ENCODE measurements at places on chromosomes 4 and X. TPM values are rescaled to one million over a fixed set of nuclear protein-coding genes. Genes with fewer than 3 reads are reported as not detected.

Gene RNF212
- not detected for total RNA-seq

Gene SPATA18
- total RNA-seq: 0.39 TPM

Gene SMS
- total RNA-seq: 172 TPM

Gene MAGEE2
- not detected for total RNA-seq

Gene NR3C2
- total RNA-seq: 0.26 TPM

Gene GLOD5
- total RNA-seq: not detected

Gene EDA2R
- 0.05 TPM for total RNA-seq

Gene USP17L10
- not detected for total RNA-seq

Gene S100G
- not detected for total RNA-seq

Gene DCHS2
- total RNA-seq: not detected

GRCh38 chrX:135489542-135489941 is 30.9 kb upstream of the INTS6L start:
- no peak for DNase-seq

GRCh38 chrX:130793975-130794374 is 109.0 kb downstream of the ENOX2 start:
- DNase-seq: no peak

DNA sequence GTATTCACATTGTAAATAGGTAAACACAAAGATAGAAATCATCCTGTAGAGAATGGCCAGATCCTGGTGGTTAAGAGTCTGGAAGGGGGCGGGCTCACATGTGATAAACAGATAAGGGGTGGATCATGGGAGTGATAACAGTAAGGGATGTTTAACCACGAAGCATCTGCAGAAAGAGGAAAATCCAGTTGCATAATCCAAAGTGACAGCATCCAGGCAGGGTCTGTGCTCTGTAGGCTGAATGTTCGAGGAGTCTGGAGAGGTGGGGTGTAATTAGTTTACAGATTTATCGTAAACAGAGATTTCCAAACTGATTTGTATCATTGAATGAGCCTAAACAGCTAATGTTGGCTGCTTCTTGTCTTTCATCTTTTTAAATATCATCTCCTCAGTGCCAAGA is 1009.8 kb upstream of the SLIT2 start:
- DNase-seq: no peak

DNA sequence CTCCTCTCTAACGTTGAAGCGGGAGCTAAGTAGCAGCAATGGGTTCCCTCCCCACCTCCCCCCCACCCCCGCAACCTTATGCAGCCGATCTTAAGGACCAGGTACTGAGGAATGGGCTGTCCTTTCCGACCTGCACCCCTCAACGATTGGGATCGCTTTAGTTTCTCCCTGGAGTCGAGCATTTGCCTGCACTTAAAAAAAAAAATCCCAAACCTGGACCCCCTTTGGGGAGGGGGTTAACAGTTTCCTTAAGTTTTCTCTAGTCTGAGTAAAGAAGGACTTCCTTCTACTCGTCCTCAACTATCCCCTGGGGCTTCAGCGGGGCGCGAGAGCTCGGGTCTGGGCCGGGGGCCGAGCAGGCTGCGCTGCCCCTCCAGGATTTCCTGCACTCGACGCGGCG is 25.7 kb upstream of the BCORL1 start:
- no peak for DNase-seq

DNA sequence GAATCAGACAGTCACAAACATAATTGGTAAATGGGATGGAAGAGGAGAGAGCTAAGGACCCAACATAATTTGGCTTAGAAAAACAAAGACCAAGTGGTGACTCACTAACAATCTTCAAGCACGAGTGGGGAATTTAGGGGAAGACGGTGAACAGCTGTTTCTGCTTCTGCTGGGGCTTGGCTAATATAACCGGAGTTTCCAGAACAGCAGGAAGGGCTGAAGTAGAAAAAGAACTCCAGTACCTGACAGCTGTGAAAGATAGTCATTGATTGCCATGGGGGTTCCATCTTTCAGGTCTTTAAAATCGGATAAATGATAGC is 290.9 kb upstream of the LDB2 start:
- no peak for DNase-seq

- DNase-seq: no peak
These were observed 219.2 kb upstream of the FAT1 start for GRCh38 chr4:186942758-186943377.

DNA sequence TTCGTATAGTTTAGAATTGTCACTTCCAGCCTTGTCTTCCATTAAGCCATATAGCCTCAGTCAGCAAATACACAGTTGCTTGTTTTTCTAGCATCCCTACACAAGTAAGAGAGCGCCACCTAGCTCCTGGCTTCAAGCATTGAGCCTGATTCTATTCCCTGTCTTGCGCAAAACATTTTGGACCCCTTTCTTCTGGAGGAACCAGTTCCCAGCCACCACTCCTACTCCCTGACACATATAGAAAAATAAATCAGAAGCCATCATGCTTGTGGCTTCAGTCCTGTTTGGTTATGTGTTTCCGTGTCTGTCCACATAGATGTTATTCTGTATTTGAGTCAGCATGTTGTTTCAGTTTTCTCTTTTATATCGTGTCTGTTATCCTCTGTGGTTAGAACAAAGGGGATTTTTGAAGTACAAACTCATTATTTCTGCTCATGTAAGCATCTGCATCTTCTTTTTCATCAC is 59.9 kb downstream of the GK start:
- DNase-seq: peak; percentile 12

DNA sequence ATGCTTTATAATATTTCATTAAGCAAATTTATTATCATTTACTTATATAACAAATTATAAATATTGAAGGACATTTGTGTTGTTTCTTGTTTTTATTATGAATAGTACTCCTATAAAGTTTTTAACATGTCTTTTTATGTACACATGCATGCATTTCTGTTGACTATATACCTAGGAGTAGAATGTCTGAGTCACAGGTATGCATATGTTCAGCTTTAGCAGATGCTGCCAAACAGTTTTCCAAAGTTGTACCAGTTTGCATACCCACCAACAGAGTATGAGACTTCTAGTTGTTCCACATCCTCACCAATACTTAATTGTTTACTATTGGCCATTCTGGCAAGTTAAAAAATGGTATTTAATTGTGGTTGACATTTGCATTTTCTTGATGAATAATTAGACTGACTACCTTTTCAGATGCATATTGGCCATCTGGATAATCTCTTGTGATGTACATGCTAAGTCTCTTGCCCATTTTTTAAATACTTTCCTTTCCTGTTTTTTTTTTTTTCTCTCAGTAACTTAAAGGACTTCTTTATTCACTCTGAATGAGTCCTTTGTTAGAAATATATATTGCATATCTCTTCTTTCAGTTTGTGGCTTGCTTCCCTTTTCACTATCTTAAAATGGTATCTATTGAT is 132.2 kb upstream of the TRIM2 start:
- DNase-seq: no peak

DNA sequence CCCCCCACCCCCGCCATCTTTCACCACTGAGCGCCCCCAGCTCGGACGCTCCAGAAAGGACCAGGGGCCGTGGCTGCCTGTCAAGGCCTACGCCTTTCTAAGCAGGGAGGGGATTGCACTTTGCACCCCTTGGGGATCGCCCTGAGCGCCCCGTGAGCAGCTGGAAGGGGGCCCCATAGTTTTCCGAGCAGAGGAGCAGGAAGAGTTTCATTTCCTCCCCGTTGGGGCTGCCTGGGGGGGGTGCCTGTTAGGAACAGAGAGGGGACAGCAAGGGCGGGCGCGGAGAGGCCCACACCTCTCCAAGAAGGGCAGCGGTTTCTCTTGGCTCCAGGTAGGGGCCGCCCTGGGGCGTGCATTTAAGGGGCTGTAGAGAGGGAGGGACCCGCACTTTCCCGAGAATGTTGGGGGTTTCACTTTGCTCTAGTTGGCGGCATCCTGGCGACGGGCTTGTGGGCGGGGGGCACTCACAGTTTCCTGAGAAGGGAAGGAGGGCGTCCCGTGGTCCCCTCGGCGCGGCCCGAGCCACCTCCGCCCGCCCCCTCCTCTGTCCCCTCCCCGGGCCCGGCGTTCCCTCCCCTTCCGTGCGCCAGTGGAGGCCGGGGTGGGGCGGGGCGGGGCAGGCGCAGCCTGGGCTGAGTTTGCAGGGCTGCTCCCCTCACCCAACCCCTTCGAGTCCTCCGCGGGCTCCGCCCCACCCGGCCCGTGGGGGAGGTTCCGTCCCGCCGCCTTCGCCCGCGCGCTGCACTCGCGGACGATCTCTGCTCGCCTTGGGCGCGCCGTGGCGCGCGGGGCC is 82.3 kb upstream of the CD99 start:
- DNase-seq: no peak

GRCh38 chr4:48858130-48858529 is 27.2 kb downstream of the OCIAD1 start:
- no peak for DNase-seq

- DNase-seq: no peak
These were observed 24.0 kb upstream of the DRP2 start for GRCh38 chrX:101195442-101196173.

DNA sequence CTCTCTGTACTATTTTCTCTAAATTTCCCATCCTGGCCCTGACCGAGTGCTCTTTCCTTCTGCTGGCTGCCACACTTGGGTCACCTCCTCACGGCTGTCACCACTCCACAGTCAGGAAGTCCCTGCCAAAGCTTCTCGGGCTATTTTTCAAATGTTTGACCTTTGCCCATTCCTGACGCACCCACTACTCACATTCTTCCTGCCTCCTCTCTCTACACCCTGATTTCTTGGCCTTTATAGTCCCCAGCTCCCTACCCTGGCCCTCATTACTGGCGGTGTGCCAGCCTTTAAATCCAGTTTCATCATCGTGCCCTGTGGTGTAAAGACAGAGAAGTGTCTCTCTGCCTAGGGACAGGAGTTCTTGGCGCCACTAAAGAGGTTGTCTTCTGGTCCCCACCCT is 46.4 kb upstream of the GATB start:
- DNase-seq: no peak

GRCh38 chr4:98838531-98838930 is 90.4 kb downstream of the EIF4E start:
- DNase-seq: no peak

GRCh38 chr4:61922766-61923165 is 722.6 kb downstream of the ADGRL3 start:
- DNase-seq: no peak

DNA sequence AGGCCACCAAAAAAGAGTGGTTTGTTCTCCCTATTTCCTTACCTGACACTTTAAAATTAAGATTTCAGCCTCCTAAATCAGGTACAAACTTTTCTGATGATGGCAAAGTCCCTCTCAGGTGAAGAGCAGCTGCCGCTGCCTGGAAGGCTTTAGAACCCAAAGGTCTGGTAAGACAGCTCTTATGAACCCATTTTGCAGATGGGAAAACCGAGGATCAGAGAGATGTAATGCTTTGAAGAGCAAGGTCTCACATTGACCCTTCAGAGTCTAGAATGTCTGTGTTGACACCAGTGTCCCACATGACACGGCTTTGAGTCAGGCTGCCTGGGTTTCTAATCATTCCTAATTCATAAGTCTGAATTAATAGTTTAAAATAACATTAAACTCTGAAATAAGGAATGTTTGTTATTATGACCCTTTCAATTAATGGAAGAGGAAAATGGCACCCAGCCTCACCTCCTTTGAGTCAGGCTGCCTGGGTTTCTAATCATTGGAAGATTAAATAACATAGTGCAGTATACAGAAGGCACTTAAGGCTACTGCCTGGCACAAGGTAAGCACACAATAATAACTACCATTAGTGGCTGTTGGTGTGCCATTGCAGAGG is 27.9 kb upstream of the KIAA0232 start:
- DNase-seq: no peak

DNA sequence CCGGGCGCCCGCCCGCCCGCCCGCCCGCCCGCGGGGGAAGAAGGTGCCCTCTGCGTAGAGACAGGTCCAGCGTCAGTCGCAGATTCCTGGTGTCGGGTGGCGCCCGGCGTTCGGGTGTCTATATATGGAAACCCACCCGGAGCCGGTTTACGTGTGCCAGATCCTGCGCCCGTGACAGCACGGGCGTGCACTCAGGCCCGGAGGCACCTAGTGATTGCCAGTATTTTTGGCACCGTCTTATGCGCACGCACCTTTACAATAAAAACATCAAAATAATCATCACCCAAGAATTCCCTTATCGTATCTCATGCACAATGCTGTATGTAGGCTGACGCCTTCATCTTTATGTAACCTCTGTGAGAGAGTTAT is 519 bp downstream of the SLC25A4 start:
- DNase-seq: no peak

- no peak for DNase-seq
These were observed 28.6 kb downstream of the SULT1B1 start for GRCh38 chr4:69731847-69732246.

GRCh38 chr4:13627178-13627605 is 333 bp downstream of the BOD1L1 start:
- DNase-seq: no peak

- no peak for DNase-seq
These were observed 2418.6 kb downstream of the ARAP2 start for GRCh38 chr4:33825685-33826084.

DNA sequence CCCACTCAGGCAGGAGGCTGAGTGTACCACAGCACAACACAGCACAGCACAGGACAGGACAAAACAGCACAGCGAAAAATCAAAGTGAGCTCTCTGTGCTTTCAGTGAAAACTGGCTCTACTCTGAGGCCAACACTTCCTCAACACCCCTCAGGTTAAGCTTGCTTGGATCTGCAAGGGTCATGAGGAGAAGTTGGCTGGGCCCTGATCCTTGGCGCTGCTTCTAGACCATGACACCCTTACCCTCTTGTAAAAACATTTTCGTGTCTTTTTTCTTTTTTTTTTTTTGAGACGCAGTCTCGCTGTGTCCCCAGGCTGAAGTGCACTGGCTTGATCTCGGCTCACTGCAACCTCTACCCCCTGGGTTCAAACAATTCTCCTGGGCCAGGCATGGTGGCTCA is 25.3 kb downstream of the USP46 start:
- no peak for DNase-seq

GRCh38 chr4:8547108-8547911 is 32.9 kb upstream of the GPR78 start:
- DNase-seq: no peak

DNA sequence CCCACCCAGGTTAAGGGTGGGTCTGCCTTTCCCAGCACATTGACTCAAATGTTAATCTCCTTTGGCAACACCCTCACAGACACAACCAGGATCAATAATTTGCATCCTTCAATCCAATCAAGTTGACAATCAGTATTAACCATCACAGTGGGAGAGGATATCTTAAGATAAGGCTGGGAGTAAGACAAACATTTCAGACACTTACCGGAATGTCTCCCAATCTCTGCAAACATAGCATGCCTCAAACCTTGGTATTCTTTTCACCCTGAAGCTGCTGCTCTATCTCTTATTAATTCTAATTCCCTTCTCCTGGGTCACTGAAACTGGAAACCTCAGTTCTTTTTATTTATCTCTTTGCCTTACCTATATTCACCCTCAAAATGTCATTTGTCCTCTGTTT is 19.0 kb upstream of the TAPT1 start:
- DNase-seq: no peak

GRCh38 chr4:172035562-172035961 is 222.4 kb downstream of the GALNTL6 start:
- no peak for DNase-seq

- DNase-seq: no peak
These were observed 275.4 kb downstream of the SHOX start for GRCh38 chrX:905848-906566.

Data from Panc1 (cell line).